ENCODE measurements at places on chromosomes 3 and 15.

GRCh38 chr3:125022206-125022605 lies 33.6 kb downstream of the HEG1 start:
- no peak for DNase-seq

DNA sequence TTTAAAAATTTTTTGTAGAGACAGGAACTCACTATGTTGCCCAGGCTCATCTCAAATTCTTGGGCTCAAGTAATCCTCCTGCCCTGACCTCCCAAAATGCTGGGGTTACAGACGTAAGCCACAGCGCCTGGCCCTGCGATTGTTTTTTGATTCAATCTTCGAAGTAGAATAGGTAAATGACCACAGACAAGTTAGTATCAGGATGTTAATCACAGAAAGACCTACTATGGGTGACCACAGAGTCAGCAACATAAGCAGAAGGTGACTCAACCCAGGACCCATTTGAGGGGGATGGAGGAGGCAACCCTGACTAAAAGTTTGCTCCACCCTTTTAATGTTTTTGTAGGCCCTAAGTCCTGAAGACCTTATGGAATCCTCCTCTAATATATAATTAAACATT lies 10.0 kb upstream of the USP3 start:
- no peak for DNase-seq

GRCh38 chr15:101368086-101368780 lies 73.2 kb upstream of the SNRPA1 start:
- no peak for DNase-seq

- no peak for DNase-seq
Measured at GRCh38 chr3:42119561-42120355, 28.6 kb downstream of the TRAK1 start.

DNA sequence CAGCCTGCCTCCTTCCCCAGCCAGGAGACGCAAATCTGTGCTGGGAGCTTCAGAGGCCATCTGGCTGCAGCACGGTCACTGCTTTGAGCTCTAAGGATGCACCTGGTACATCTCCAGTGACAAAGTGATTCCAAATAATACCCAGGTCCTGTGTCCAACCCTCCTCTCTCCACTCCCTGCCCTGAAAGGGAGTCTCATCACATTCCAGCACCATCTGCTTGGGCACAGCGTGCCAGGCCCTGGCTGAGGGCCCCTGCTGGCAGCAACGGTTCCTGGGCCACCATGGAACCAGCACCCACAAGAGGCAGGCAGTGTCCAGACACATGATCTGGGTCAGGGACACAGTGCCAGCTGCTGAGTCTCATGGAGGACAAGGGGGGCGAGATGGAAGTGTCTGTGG lies 81.3 kb downstream of the MTHFS start:
- no peak for DNase-seq

DNA sequence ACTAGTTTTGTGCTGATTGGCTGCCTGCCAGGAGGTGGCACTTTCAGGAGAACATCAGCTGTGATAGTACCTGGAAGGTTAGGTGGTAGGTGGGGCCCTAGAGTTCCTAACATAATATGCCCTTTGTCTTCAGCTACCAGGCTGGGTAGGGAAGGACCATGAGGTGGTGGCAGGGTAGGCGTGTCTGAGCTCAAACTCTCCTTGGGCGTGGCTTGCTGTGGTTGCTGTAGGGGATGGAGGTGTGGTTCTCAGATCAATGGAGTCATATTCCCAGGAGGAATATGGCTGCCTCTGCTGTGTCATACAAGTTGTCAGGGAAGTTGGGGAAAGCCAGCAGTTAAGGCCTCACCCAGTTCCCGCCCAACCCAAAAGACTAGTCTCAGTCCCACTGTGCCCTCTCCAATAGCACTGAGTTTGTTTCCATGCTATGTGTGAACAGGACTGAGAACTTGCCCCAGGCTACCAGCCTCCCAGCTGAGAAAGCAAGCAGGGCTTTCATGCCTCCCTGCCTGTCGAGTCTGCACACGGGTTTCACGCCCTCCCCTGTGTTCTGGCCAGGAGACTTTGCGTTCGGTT lies 107.7 kb downstream of the CHCHD4 start:
- DNase-seq = no peak

DNA sequence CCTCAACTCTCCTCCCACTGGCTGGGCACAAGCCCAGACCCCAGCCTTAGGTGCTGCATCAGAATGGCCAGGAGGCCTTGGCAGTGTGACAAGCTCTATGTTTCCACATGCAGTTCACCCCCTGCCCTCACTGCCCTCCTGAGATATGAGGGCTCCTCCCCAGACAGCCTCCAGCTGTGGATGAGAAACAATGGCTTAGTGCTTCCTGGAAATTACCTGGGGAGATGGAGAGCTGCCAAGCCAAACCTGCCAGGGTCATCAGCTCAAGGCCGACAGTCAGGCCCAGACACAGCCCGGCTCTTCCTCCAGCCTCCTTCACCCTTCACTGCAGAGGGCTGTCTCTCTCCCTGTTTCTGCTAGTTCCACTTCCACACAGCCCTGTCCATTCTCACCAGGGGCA lies 76.3 kb downstream of the MYLK start:
- DNase-seq = no peak

DNA sequence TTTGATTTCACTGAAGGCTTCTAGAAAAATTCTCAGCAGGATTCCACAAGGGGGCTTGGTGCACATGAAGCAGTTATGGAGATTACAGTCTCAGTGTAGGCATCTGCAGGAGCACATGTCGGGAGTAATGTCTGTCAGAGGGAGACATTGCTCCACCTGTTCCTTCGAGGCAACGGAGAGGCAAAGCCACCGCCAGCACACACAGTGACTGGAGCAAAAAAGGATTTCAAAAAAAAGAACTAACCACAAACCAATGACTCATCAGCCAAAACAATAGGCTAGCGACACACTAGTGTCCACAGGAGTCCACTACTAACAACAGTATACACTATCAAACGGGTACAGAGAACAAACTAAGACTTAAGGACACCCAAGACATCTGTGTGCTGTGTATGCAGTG lies 68.9 kb downstream of the NPTN start:
- no peak for DNase-seq

DNA sequence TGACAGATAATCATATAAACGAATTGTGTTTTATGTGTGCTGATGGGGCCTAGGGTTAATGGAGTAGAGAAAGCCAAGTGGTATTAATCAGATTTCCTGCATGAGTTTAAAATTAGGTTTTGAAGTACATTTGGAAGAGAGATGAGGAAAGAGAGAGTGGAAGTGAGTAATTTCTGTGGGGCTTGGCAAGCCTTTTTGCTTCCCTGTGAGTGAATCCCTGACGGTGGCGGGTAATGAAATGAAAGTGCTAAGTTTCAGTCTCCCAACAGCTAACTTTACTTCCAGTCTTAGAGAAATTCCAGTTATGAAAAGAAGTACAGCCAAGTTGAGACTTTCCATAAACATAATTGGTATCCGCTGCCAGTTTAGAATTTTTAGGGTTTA lies 139.4 kb downstream of the BBX start:
- DNase-seq = no peak

DNA sequence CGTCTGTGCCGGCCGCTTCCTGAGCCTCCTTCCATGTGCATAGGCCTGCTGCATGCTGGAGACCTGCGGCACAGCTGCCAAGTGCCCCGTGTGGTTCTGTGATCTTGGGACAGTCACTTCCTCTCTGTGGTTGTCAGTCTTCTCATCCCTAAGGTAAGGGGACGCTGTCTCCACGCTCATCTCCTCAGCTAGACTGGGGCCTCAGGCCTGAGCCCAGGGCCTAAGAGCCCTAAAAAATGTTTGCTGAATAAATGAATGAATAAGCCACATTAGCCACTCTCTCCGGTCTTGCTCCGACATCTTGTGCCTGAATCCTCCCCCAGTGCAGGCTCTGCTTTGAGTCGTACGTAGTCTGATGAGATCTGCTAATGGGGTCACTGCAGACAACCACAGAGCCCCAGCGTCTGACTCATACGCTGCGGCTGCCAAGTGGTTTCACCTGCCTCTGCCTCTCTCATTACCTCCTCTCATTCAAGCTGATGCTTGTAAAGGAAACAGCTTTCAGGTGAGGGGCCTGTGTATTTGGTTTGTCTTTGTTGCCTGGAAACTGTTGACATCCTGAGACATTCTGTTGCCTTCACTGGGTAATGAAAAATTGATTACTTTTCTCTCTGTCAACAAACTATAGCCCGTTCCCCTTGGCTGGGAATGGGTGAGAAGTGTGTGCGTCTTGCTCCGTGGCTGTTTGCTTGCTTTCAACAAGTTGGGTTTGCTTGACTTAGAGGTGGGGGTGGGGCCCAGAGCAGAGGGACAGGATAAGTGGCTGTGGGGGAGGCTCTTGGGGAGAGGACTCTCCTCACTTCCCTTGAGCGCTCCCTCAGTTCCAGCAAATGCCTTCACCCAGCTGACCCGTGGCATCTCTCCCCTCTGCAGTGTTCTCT lies 15.9 kb downstream of the RPLP1 start:
- peak; percentile 82 for DNase-seq

GRCh38 chr15:34436126-34436955 lies 1.3 kb downstream of the GOLGA8A start:
- peak; percentile 21 for DNase-seq

- DNase-seq = no peak
Measured at GRCh38 chr15:27438403-27439375, 467.7 kb downstream of the GABRG3 start.

DNA sequence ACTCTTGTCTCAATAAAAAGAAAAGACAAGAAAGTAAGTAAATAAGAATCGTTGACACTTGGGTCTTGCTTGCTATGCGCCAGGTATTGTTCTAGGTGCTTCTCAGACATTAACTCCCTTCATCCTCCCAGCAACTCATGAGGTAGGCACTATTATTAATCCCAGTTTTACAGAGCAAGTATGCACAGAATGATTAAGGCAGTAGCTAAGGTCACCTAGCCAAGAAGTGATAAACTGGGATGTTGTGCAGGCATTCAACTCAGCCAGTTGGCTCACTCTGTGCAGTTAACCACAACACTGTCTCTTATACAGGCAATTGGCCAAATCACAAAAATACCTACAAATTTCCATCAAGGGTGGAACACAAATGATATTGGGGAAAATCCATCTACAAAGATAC lies 1.7 kb upstream of the C3orf33 start:
- DNase-seq = no peak

DNA sequence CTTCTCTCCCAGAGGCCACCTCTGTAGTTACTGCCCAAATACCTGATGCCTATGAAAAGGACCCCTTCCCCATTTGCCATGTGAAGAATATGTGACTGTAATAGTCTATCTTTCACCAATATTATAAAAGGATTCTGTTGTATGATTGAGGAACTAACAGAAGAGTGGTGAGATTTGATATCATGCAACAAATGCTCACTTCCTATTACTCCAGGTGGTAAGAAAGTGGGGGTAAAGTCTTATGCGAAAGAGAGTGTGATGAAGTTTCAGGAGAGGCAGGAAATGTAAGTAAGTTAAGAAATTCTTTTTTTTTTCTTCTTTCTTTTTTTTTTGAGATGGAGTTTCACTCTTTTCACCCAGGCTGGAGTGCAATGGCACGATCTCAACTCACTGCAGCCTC lies 24.4 kb upstream of the RAP2B start:
- no peak for DNase-seq

GRCh38 chr3:3196148-3196861 lies 16.8 kb upstream of the CRBN start:
- no peak for DNase-seq

- no peak for DNase-seq
Measured at GRCh38 chr3:181178991-181179390, 189.5 kb upstream of the DNAJC19 start.

- no peak for DNase-seq
Measured at GRCh38 chr3:3519266-3519665, 280.0 kb upstream of the LRRN1 start.

GRCh38 chr15:90957791-90958190 lies 3.1 kb downstream of the RCCD1 start:
- no peak for DNase-seq

DNA sequence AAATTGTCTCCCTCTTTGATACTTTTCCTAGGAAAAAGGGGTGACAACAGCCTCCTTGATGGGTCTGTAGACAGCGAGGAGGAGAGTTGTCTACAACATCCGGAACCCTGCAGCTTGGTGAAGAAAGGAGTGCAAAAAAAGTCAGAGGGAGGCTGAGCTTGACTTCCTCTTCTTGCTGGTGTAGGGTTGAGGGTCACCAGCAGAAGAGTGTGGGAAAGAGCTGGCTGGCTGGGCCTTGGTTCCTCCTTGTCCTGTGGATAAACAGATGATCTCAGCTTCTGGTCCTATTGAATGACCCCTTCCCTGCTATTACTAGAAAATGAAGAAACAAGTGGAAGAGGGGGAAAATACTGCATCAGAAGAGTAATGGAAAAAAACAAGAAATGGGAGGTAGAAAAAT lies 20.4 kb downstream of the SLC7A14 start:
- no peak for DNase-seq

DNA sequence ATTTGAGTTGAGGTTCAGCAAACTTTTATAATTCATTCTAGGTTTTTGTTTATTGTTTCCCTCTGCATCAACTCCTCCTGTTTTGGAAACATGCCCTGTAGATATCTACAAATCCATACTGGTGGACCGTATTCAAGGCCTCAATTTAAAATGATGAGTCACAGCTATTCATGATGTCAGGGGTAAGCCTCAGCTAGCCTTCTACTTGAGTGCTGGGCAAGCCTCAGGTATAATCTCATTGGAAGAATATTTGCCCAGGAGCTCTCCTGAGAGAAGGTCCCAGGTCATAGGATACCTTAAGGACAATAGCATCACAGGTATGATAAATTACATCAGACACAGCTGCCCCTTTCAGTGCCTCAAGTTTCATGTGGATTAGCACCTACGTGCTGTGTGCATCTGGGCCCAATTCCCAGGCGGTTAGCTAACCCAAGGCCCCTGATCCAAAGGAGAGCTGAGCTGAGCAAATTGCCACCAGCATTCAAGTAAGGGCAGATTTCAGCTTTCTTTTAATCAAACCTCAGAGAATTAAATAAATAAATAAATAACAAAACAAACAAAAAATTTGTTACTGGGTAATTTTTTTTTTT lies 87.5 kb downstream of the KCNMB2 start:
- no peak for DNase-seq

- no peak for DNase-seq
Measured at GRCh38 chr3:5032844-5033243, 53.6 kb downstream of the BHLHE40 start.

- no peak for DNase-seq
Measured at GRCh38 chr15:51931638-51932037, 39.9 kb downstream of the LEO1 start.

GRCh38 chr15:95658799-95659198 lies 671.7 kb upstream of the NR2F2 start:
- DNase-seq = no peak

DNA sequence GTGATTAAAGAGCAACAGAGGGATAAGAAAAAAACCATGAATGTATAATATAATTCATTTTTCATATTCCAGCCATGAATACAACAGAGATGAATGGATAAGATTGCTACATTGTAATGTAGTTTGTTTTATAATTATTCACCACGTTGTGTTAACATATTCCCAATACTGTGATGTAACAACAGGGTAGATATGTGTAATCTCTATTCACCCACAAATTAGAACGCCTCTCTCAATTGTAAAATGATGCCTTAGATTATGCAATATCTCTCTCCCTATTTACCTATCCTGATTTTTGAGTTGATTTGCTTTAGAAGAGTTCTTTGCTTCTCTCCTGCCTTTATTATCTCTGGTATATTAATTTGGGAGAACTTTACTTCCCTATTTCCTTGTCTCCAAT lies 193.6 kb downstream of the AGBL1 start:
- DNase-seq = no peak

GRCh38 chr3:11607816-11608215 lies 35.9 kb downstream of the VGLL4 start:
- DNase-seq = no peak

GRCh38 chr15:62389885-62390790 lies 225.1 kb upstream of the C2CD4B start:
- DNase-seq = peak; percentile 34

GRCh38 chr3:114595522-114596028 lies 301.7 kb downstream of the TIGIT start:
- no peak for DNase-seq
